Right lung (tissue), 10 donors: ENCODE measurements at places on chromosomes 1 and 21. TPM values are rescaled to one million over a fixed set of nuclear protein-coding genes. Genes with fewer than 3 reads are reported as not detected.

The SGIP1 gene
- polyA plus RNA-seq: 8.2 TPM

- no peak for DNase-seq
These were observed 69.8 kb upstream of the WARS2 start for GRCh38 chr1:119210296-119210649.

DNA sequence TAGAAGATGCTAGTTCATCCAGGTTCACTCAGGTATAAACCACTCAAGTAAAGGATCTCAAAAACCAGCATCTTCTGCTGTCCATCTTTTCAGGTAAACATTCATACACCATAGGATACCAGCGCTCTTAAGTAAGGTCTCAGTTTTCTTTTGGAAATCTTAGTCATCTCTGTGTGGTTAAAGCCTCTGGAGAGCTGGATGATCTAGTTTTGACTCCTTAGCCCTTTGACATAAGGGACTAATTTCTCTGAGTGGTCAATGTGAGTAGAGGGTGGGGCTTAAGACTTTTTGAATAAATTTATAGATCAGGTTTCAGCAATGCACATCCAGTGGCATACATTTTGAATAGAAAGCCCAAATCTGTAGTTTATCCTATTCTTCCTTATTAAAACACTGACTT is 92.3 kb downstream of the CTH start:
- no peak for DNase-seq

- DNase-seq: no peak
These were observed 49.4 kb downstream of the LEPR start for GRCh38 chr1:65469889-65470340.

DNA sequence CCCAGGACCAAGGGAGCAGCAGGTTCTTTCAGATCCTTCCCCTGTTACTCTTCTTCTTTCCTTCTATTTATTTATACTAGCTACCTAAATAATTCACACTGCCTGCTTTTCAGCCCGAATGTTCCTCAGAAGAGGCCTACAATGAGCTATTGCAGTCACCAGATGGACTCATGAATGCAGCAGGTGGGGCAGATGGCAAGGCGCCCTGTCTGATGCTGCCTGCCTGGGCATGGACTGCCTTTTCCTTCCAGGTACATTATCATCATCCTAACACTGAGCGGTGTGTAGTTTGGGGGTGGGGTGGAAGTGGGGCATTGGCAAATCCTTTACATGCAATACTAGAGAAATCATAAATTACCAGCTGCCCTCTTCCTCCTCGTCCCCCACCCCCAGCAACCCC is 17.6 kb downstream of the ESRRG start:
- DNase-seq: no peak

GRCh38 chr1:83547901-83548300 is 451.0 kb downstream of the TTLL7 start:
- DNase-seq: no peak

DNA sequence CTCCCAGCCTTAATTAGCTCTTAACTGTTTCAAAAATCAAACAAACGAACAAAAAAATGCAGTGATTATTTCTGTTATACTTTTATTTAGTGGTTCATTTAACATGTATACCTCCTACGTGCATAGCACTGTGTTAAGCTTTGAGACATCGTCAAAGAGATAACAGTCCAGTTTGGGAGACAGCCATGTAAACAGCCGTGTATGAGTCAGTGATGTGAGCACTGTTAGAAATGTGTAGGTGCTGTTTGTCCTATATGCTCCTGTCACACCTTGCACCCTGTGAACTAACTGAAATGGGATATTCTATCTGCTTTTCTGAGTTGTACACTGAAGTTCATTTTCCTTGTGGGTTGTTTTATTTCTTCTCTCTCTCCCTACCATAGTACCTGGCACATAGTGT is 109.7 kb upstream of the CACYBP start:
- DNase-seq: no peak

DNA sequence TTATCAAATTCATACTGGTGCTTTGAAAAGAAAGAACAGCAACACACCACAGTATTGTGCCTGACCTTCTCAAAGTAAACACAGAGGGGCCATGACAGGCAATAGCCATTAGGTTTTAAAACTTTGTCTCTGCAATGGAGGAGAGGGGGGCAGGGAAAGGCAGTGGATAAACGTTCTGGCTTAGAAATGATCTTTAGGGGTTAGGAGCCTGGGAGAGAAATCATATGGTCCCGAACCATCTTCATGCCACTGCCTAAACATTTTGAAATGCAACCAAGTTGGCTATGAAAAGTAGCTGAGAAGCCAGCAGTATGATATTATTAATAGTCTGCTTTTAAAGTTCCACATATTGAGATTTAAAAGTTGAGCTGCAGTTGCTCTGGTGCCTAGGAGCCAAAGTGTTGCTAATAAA is 39.8 kb downstream of the PLPP3 start:
- peak; percentile 95 for DNase-seq

DNA sequence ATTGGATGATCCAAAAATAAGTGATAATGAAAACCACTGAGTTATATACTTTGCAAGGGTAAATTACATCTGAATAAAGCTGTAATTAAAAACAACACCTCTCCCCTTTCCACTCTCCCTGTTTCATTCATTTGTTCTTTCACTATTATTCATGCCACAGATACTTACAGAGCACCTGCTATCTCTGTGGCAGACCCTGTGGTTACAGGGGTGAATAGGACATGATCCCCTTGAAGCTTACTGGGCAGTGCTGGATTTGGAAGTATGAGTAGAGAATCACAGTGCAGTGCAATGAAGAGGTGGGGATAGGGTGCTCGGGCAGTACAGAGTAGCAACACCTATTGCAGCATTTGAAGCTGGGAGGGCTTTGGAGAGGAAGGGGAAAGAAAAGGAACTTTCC is 21.7 kb downstream of the ARV1 start:
- DNase-seq: no peak

The SPRR4 gene
- not detected for polyA plus RNA-seq

GRCh38 chr1:78627321-78627720 is 7.1 kb downstream of the IFI44L start:
- no peak for DNase-seq

DNA sequence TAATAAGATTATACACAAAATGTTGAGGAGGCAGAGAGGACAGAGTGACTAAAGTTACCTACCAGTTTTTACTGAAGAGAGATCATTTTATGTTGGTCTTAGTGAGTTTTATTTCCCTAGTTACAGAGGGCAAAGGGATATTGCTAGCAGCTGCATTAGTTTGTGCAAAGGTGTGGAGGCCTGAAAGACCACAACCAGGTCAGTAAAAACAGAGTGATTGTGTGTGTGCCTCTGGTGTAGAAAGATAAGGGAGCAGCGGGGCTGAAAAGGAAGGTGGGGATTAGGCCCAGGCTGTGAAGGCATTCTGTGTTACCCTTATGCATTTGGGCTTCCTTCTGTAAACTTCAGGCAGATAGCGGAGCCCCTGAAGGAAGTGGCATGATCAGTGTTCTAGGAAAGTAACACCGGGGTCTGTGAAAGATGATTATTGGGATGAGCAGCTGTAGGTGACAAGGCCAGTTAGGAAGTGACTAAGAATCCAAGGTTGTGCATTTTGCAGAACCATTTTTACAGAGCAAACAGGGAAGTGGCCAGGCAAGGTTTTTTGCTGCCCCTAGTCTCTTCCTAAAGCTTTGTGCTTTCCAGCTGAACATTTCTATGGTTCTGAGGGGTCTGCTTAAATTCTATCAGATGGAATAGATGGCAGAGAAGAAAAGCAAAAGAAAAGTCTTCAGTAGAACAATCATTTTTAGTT is 3.7 kb downstream of the GADD45A start:
- DNase-seq: no peak

GRCh38 chr1:196063294-196063693 is 544.9 kb downstream of the KCNT2 start:
- DNase-seq: no peak

- DNase-seq: no peak
These were observed 951 bp downstream of the GGPS1 start for GRCh38 chr1:235329139-235329902.

DNA sequence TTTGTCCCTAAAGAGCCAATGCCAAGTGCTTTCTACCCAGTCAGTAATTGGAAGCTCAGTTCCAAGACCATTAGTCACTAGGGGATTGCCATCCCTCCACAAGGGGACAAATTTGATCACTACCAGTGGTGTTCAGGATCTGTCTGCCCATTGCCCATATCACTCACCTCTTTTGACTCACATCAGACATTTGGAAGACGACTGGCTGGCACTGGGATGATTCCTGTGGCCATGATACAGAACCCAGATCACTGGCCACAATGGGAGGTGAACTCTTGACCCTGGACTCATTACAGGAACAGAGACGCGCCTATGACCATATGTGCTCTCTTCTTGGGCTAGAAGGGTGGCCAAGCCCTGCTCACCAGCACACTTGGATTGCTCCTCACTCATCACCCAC is 71.0 kb downstream of the COLGALT2 start:
- no peak for DNase-seq

DNA sequence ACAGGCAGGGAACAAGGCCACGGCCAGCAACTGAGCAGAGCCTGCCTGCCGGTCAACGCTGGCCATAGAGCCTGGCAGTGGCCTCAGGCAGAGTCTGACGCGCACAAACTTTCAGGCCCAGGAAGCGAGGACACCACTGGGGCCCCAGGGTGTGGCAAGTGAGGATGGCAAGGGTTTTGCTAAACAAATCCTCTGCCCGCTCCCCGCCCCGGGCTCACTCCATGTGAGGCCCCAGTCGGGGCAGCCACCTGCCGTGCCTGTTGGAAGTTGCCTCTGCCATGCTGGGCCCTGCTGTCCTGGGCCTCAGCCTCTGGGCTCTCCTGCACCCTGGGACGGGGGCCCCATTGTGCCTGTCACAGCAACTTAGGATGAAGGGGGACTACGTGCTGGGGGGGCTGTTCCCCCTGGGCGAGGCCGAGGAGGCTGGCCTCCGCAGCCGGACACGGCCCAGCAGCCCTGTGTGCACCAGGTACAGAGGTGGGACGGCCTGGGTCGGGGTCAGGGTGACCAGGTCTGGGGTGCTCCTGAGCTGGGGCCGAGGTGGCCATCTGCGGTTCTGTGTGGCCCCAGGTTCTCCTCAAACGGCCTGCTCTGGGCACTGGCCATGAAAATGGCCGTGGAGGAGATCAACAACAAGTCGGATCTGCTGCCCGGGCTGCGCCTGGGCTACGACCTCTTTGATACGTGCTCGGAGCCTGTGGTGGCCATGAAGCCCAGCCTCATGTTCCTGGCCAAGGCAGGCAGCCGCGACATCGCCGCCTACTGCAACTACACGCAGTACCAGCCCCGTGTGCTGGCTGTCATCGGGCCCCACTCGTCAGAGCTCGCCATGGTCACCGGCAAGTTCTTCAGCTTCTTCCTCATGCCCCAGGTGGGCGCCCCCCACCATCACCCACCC is at the start of gene TAS1R3:
TAS1R3 (plus strand) TSS at position 213 of the 898 bp plus-strand sequence; CDS start at position 279, 66 bp downstream.
- no peak for DNase-seq
